NCI-H187 treated with DMSO at 0.1 percent for 48 hours (cell line): ENCODE measurements at places on chromosomes 12 and 14.
A peak's percentile ranks its signal among the peaks of the same experiment; 100 is the strongest.

- DNase-seq: no peak
These were observed 49.4 kb downstream of the DPF3 start for GRCh38 chr14:72844524-72844923.

GRCh38 chr12:94725375-94726168, 75.2 kb upstream of the TMCC3 start:
- DNase-seq: no peak

DNA sequence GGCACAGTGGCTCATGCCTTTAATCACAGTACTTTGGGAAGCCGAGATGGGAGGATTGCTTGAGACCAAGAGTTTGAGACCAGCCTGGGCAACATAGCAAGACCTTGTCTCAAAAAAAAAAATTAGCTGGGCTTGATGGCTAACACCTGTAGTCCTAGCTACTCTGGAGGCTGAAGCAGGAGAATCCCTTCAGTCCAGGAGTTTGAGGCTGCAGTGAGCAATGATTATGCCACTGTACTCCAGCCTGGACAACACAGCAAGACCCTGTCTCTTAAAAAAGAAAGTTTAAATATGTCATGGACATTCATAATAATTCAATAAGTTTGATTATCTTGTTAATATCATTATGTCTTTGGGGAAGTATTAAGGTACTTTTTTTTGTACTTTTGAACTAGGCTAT, 38.9 kb downstream of the KIAA0586 start:
- DNase-seq: no peak

GRCh38 chr12:72369423-72369959, 97.3 kb downstream of the TRHDE start:
- DNase-seq: no peak

- DNase-seq: no peak
These were observed 337.7 kb downstream of the C12orf75 start for GRCh38 chr12:105667973-105668743.

DNA sequence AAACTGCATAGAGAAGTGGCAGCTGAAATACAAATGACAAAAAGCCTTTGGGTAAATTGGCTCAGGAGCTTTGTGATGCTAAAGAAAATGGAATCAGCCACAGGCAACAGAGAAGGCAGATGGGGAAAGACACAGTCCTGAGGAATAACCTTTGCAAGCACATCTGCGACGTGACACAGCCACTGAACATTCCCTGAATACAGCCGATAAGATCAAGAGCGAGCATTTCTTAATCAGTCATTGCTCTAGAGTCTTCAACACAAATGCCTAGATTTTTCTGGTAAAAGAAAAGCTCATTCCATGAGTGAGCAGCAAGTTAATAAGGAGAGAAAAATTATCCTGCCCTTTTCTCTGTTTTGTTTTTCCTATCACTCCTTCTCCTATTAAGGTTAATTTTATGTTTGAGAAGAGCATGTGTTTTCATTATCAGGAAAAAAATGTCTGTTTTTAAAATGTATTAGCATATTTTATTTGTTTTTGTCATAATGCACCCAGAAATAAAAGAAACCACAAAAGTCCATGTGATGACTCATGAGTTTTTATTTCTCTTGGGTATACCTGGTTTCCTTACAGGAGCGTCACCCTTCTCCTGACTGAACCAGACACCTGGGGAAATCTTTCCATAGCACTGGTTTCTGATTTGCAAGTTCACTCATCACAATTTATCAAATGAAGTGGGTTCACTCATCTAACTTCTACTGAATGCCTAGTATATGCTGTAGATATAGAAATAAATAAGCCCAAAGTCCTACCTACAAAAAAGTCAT, 45.4 kb upstream of the PCED1B start:
- no peak for DNase-seq

DNA sequence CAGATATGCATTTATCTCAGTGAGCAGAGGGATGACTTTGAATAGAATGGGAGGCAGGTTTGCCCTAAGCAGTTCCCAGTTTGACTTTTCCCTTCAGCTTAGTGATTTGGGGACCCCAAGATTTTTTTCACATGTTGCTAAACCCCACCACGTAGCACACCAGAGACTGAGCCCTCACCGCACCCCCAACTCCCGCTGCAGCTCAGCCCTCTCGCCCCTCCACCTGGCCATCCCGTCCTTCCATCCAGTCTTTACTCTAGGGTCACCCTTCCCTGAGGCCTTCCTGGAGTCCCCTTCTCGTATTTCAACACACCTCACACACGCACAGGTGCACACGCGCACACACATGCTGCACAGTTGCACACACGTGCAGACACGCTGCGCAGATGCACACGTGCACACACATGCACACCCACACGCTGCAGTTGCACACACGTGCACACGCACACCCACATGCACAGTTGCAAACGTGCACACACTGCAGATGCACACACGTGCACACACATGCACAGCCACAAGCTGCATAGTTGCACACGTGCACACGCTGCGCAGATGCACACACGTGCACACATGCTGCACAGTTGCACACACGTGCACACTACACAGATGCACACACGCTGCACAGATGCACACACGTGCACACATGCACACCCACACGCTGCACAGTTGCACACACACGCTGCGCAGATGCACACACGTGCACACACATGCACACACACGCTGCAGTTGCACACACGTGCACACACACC, 30.0 kb downstream of the HSP90AA1 start:
- no peak for DNase-seq

- DNase-seq: no peak
These were observed 179.8 kb downstream of the DPF3 start for GRCh38 chr14:72714094-72714493.

DNA sequence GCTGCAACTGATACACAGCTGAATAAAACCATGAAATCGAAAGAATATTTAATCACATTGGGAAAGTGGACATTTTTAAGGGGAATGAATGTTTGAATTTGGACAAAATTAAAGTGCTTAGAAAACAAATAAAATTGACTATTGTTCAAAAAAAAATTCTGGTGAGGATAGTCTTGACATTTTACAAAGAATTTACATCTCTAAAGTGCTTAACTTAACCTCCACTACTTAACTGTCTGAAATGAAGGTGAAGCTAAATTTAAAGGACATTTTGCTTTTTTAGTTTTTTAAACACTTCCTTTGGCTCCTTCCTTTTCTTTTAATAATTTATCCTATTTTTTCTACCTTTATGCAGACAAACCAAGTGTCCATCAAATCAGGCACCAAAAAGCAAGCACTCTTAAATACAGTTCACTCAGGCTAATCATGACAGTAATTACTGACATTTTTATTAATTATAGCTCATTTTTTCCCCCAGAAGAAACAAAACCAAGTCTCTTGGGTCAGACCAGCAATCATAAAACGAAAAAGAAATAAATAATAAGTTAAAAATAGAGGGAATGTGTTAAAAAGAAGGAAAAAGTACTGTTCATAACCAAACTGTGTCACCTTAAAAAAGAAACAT, 5.7 kb upstream of the CCND2 start:
- no peak for DNase-seq

- DNase-seq: no peak
These were observed 3.6 kb upstream of the WSB2 start for GRCh38 chr12:118064608-118065007.

DNA sequence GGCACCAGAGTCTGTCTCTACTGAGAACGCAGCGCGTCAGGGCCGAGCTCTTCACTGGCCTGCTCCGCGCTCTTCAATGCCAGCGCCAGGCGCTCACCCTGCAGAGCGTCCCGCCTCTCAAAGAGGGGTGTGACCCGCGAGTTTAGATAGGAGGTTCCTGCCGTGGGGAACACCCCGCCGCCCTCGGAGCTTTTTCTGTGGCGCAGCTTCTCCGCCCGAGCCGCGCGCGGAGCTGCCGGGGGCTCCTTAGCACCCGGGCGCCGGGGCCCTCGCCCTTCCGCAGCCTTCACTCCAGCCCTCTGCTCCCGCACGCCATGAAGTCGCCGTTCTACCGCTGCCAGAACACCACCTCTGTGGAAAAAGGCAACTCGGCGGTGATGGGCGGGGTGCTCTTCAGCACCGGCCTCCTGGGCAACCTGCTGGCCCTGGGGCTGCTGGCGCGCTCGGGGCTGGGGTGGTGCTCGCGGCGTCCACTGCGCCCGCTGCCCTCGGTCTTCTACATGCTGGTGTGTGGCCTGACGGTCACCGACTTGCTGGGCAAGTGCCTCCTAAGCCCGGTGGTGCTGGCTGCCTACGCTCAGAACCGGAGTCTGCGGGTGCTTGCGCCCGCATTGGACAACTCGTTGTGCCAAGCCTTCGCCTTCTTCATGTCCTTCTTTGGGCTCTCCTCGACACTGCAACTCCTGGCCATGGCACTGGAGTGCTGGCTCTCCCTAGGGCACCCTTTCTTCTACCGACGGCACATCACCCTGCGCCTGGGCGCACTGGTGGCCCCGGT, at the start of gene PTGDR:
TSS of gene PTGDR (plus strand) at position 198 of the 778 bp plus-strand sequence. CDS start at position 315, 117 bp downstream.
- DNase-seq: no peak

GRCh38 chr14:73977896-73978295, 27.8 kb downstream of the COQ6 start:
- no peak for DNase-seq

GRCh38 chr12:11881835-11882234, 188.9 kb upstream of the BCL2L14 start:
- DNase-seq: no peak

DNA sequence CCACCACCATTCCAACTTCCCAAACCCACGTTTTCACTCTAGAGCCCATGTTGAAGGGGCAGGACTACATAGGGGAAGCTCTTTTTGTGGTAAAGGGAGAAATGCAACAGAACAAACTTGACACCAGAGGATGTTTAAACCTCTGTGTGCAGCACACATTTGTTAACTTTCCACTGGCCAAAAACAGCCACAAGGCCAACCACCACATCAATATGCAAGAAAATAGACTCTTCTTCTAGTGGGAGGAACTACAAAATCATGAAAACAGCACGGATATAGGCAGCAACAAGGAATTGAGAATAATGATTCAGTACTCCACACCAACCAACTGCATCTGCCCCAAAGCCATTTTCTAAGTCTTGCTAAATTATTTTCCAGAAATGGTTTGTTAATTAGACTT, 66.3 kb upstream of the CEP83 start:
- no peak for DNase-seq

GRCh38 chr12:27545665-27546064, 21.7 kb downstream of the PPFIBP1 start:
- DNase-seq: no peak

- no peak for DNase-seq
These were observed 68.1 kb downstream of the ETV6 start for GRCh38 chr12:11717519-11717961.

- DNase-seq: no peak
These were observed 49.1 kb downstream of the PLEKHG3 start for GRCh38 chr14:64753374-64753773.

- no peak for DNase-seq
These were observed 273.7 kb downstream of the NRXN3 start for GRCh38 chr14:78443834-78444233.

GRCh38 chr14:46091819-46092218, 559.8 kb downstream of the RPL10L start:
- no peak for DNase-seq

GRCh38 chr12:12922191-12922616, 29.8 kb downstream of the GPRC5D start:
- no peak for DNase-seq

GRCh38 chr12:2335109-2335508, 282.3 kb downstream of the CACNA1C start:
- DNase-seq: no peak

DNA sequence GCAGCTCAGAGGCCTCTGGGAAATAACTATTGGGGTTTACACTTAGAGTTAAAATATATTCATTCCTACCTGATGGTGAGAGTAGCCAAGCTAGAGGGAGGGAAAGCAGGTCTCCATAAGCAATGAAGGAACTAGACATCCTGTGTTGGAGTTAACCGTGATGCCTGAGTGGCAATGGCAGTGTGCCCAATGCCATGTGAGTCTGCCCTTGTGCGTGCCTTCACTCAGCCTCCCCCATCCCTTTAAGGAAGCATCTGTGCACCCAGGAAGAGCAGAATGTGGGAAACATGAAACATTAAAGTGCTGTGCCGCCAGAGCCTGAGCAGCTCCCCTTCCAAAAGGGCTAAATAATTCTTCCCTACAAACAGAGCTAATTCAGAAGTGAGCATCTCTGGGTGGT, 76.3 kb downstream of the COX16 start:
- DNase-seq: no peak

DNA sequence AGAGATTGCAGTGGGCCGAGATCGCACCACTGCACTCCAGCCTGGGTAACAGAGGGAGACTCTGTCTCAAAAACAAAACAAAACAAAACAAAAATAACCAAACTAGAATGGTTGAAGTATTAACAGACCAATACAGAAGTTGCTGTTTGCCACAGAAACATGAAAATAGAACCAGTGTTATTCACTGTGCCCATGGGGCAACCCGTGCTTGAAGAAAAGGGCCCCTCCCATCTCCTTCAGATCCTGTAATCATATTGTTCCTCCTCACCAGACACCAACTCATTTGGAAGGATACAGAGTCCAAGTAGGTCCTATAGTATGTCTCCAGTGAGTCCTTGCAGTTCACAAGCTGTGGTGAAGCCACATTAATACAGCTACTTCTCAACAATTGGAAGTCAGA, 30.9 kb downstream of the SLC35F4 start:
- DNase-seq: no peak

GRCh38 chr12:84455598-84455997, 457.0 kb downstream of the SLC6A15 start:
- no peak for DNase-seq

- peak; percentile 59 for DNase-seq
These were observed 1.6 kb downstream of the GSG1 start for GRCh38 chr12:13101821-13102375.

- no peak for DNase-seq
These were observed 115.7 kb downstream of the LGMN start for GRCh38 chr14:92632546-92633273.

GRCh38 chr14:89042021-89042420, 217.6 kb downstream of the TTC8 start:
- no peak for DNase-seq

DNA sequence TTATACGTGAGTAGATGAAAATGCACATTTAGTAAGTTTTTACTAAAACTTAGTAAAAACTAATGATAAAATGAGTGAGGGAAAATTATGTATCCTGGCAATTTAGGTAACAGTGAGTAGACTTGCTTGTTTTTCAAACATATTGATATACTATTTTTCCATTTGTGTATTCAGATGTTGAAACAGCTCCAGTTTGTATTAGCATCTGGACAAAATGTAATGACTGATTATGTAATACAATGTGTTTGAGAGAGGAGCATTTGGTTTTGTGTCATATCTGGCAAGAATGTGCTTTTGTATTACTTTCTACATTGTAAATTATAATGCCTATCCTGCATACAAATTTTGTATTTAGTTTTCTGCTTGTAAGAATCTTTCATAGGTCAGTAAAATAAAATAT, 5.6 kb downstream of the CNOT2 start:
- DNase-seq: no peak

- no peak for DNase-seq
These were observed 902 bp downstream of the ABCD2 start for GRCh38 chr12:39618701-39619100.

GRCh38 chr14:35825968-35826217, 245 bp upstream of the BRMS1L start:
- no peak for DNase-seq

GRCh38 chr12:113580437-113580836, 108.8 kb upstream of the LHX5 start:
- no peak for DNase-seq
